ENCODE measurements at places on chromosomes 2 and 18.
A peak's percentile ranks its signal among the peaks of the same experiment; 100 is the strongest.

- no peak for DNase-seq
Observed at GRCh38 chr18:26436176-26437051, 111.9 kb downstream of the KCTD1 start.

DNA sequence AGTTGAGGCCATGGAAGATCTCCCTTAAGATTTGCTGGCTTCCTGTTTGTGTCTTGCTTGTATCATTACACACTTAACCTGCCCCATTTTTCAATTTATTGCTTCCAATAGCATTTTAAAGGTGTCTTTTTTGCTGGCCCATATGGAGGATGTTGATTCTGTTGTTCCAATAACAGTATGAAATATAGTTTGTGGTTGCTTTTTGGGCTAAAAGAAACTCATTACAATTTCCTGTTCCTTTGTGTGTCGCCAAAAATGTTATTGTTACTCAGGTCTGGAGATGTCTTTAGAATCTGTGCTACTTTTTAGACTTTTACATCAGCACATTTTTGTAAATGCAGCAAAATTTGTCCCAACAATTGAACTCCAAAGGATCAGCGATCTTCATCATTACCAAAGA lies 234.0 kb upstream of the ITGA4 start:
- DNase-seq = no peak

DNA sequence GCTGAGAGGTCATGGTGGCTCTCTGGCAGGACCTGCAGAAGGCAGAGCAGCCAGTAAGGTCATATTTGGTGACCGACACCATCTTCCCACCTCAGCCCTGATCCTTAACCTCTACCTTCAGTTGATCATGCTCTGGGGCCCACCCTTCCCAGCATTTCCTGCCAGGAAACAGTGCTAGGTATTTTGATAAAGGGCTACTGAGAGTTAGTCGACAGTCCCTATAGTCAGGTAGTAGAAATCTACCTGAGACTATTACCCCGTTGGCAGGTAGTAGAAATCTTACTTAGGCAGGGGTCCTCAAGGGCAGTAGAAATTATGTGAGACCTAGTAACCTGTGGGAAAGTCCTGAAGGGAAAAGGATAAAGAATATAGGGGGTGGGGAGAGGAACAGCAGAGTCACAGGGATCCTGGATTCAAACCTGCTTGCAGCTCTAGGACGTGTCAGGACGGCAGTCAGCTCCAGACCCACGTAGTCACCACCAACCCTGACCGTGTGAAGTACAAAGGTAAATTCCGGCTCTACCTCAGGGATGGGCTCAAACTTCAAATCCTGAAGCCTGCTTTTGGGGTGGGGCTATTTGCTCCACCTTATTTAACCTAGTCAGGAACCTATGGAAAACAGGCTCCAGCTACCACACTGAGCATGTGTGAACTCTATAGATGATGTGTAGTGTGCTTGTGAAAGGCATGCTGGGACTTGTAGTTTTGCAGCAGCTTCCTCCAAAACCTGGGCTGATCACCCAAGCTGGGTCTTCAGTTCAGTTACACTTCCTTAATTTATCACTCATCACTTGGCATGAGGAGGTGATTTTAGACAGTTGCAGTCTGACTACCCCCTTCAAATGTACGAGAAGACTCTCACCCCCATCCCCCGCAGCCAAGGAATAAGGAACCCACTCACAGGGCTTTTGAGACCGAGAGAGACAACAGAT lies at the start of gene DQX1:
TSS of gene DQX1 (minus strand) at position 515 of the 932 bp plus-strand sequence. CDS start at position 13, 502 bp downstream.
- no peak for DNase-seq

- DNase-seq = no peak
Observed at GRCh38 chr2:128625963-128626759, 307.5 kb upstream of the HS6ST1 start.

DNA sequence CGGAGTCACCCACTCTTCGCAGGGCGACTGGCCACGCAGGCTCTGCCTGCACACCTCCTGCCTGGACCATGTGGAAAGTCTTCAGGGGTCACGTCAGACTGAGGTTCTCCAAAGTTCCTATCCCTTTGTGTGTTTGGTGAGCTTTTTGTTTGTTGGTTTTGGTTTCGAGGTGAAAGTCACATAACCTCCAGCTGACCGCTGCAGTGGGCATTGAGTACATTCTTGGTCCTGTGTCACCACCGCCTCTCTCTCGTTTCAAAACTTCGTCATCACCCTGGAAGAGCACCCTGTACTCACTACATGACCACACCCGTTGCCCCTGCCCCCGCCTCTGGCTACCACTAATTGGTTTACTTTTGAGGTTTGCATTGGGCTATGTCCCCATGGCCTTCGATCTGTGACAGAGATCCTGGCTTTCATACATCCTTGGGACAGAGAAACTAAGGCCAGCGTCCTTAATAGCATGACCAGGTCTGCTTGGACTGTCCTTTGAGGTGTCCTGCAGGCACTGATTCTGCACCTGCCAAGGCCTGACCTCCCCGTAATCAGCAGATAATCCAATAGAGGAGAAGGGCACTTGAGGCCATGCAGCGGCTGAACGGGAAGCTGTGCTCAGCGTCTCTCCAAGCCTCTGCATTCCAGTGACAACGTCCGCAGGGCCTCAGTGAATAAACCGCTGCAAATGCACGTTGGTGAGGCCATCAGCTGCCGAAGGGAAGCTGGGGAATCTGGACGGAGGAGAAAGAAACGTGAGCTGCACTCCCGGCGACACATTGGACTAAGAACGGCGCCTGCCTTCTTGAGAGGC lies 46.8 kb downstream of the SH3BP4 start:
- no peak for DNase-seq

- no peak for DNase-seq
Observed at GRCh38 chr2:10507106-10507505, 59.0 kb upstream of the ODC1 start.

DNA sequence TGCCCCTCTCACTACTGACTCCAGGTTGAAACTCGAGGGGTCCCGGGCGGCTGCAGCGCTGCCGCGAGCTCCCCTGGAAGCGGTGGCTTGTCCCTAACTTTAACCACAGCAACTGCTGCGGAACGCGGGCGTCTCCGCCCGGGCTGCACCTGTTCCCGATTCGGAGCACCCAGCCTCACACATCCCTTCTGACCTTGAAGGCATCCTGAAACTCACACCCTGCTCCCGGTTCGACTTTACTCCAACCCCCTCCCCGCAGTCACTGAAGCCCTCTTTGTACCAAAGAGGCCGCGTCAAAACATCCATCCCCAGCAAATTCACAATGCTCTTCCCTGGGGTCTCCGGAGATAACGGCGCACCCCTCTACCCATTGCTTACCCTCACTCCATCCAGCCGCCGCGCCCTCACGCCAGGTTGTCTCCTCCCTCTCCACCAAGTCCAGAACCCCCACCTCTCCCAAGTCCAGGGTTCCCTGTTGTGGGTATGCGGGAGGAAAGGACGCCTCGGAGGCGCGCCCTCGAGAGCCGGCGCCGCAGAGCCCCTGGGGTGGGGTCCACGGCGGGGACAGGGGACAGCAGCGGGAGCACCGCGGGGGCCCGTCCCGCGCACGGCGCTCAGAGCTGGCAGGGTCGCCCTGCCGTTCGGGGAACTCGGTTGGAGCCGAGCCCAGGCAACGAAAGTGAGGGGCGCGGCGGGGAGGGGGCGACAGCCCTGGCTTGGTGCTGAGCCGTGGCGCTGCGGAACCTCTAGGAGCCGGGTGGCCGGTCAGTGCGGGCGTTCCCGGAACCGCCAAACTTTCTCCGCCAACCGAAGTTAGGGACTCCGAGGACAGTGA lies 934 bp downstream of the MYO5B start:
- peak; percentile 9 for DNase-seq

GRCh38 chr2:196711625-196712024 lies 72.1 kb downstream of the CCDC150 start:
- no peak for DNase-seq
